ENCODE measurements at places on chromosomes 1 and 21.

DNA sequence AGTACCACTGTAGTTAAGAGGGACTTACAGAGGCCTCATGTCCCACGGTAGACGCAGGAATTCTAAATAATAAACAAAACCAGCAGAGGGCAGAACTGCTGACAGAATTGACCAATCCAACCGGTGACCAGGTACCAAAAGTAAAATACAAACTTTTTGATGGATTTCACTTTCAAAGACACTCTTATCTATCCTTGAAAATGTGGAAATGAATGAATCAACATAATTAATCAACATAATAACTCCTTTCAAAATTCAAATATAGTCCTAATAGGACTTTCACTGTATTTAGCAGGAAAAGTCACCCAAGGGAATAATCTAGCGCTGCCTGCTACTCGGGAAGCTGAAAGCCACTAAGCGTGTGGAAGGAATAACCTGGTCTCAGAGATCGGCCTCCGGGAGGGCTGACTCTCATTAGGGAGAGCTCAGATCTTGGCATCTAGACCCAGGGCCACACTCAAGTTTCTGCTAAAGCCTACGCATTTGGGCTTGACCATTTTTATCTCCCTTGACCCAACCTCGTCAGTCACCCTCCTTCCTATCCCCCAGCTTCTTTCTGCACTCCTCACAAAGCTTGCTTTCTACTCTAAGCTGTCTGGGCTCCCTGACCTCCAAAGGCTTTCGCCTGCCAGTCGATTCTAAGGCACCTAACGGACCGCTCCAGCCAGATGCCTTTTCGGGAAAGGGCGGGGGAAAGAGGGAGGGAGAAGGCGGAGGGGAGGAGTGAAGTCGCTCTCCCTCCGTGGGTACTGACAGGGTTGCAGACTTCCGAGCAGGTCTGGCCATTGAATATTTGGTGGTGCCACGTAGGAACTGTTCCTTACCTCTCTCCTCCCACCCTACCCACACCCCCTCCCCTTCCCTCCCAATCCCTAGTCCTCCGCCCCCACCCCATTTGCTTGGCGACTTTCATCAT lies 1.6 kb downstream of the COL11A1 start:
- peak; percentile 23 for DNase-seq

GRCh38 chr21:41168391-41169257 lies 664 bp downstream of the BACE2 start:
- no peak for DNase-seq

DNA sequence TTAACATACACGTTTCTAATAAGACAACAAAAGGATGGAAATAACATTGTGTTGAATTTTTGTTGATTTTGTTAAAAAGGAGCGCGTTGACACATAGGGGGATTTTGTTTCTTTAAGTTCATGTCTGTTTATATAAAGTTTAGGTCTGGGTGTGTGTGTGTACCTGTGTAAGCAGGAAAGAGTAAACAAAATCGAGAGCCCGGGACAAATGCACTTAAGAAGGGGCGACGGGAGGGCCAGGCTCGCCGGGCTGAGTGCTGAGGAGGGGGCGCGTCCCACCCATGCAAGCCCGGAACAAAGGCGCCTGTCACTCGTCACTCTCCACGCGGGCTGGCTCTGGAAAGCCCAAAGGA lies 28.8 kb upstream of the TRIM17 start:
- no peak for DNase-seq

- DNase-seq: no peak
Measured at GRCh38 chr1:25560001-25560400, 16.6 kb downstream of the LDLRAP1 start.

DNA sequence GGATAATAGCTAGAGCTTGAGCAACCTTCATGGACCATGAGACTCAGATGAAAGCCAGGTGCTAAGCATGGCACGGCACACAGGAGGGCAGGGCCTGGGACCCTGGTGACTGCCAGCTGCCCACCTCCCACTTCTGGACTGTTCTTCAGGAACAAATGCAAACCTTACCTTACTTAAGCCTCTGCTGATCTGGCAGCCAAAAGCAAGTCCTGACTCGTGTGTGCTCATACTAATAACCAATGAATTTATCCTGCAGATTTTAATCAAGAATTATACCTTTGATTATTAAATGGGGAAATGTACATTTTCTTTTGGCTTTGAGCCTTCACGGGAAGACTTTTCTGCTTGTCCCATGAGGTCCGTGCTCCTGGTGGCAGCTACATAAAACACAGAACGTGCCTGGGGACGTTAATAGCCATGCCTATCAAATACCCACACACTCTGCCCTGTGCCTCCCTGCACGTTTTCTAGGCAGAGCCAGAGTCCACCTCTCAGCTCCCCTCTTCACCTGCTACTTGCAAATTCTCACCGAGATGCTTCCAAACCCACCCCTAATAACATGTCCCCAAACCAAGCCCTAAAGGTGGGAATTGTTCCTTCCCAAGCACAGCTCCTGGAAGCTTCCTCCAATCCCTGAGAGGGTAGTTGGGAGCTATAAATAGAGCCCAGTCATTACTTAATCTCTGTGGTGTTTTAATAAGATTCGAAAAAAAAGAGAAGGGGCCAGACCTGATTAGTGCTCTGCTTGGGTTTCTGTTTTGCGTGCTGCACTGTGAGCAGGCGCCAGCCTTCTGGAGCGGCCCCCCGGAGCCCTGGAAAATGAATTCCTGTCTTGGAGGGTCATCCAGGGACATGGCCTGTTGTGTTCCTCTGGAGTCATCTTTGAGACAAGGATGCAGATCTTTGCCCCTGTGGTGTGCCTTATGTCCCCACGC lies 33.5 kb downstream of the SLC1A7 start:
- DNase-seq: no peak

DNA sequence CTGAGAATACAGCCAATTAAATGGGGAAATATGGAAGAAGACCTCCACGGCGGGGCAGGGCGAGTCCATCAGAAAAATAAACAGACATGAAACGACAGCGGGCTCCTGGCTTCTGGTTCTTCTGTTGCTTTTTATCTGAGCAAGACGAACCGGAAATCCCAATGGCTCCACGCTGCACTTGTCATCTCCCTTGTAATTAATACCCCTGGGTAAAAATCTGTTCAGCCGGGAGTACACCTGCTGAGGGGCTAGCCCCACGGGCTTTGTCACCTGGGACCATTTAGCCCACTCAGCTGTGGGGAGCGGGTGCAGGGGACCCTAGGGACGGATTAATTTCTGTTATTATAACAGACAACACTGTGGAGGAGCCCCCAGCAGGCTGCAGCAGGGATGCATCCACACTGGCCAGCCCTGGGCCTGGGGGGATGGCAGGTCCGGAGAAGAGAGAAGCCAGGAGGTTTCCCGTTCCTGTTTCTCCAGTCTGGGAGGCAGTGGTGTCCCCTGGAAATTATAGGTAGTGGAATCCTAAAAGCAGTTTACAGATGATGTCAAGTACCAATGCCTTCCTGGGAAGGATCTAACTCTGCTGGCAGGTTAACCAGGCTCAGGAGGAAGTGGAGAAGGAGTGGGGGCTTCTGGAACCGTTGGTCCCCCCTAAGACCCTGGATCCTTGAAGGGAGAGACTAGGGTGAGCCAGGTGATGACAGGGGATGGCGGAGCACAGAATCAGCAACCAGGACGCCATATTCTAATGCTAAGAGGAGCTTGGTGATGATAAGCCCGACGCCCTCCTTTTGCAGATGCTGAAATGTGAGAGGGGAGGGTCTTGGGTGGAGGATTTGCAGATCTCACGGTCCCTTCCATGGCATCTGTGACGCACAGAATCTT lies 566.1 kb downstream of the PTPRU start:
- no peak for DNase-seq

- DNase-seq: no peak
Measured at GRCh38 chr21:45481977-45482898, 60.0 kb downstream of the SLC19A1 start.

DNA sequence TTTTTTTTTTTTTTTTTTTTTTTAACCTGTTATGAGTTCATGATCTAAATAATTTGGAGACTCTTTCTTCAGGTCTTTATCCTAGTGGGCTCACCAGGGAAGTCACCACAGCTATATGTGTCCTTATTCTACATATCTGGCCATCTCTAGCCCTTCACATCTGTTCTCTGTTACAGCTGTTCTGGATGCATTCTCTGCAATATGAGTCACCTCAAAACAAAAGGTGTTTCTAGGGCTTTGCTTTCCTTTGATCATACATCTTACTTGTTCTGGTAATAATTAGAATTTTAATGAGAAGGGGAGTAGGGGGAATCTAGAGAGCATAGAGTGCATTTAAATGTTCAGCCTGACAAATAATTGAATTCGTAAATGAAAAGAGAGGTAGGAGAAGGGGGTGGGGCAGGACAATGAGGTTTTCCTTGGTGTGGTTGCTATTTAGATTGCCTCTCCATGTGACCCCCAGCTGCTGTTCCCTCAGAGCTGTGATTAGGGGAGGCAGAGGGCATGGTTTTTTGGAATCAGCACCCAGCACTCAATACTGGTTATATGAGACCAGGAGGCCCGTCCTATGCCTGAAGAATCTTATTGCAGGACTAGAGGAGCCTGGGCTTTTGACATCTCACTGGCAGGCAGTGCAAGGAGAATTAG lies 8.0 kb downstream of the SYT6 start:
- no peak for DNase-seq

- no peak for DNase-seq
Measured at GRCh38 chr21:32120230-32120629, 158.6 kb downstream of the MIS18A start.

DNA sequence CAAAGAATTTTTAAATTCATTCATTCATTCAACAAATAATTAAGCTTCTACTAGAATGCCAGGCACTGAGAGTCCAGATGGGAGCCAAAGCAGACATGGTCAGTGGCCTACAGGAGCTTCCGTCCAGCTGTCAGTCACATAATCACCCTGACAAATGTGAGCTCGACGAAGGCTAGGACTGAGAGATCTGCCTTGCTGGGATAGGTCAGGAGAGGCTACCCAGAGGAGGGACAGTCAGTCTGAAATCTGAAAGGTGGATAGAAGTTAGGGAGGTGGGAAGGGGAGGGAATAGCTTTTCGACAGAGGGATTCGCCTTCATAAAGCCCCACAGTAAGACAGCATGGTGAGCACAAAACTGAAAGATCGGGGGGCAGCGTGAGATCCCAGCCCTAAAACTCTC lies 8.3 kb downstream of the EPHX1 start:
- DNase-seq: no peak

GRCh38 chr1:21239221-21239620 lies 51.0 kb downstream of the ECE1 start:
- DNase-seq: no peak

DNA sequence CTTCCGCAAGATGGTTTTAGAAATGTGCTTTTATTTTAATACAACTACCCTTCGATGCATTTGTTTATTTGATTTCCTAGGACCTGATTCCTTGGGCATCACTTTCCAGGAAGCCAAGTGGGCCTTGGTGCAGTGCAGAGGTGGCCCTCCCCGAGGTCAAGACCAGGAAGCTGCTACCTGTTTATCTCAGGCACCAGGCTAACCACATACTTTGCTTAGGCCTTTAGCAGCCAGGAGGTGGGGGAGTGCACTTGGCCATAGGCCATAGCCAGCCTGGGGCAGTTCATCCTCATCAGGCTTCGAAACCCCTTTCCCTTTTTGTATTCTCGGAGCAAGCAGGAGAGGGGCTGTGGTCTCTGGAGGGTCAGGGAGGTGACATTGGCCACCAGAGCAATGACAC lies 45.4 kb downstream of the SMYD2 start:
- DNase-seq: no peak

DNA sequence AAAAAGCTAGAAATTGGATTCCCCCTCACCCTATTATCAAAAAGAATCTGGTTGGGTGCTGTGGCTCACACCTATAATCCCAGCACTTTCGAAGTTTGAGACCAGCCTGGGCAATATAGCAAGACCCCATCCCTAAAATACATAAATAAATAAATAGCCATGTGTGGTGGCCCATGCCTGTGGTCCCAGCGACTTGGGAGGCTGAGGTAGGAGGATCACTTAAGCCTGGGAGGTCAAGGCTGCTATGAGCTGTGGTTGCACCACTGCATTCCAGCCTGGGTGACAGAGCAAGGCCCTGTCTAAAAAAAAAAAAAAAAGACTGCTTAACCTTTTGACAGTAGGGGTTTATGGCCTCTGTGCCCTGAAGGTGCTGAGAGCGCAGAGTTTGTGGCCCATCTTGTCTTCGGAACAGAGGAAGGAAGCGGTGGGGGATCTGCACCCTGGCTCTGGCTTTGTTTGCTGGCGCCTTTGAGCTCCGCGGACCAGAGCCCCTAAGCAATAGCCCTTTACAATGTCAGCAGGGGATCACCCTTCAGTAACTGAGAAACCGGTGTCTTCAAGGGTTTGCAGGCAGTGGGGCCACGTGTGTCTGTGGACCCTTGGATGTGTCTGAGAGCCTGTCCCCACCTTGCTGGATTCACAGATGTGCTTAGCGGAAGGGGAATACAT lies 22.1 kb downstream of the SLC2A7 start:
- no peak for DNase-seq

DNA sequence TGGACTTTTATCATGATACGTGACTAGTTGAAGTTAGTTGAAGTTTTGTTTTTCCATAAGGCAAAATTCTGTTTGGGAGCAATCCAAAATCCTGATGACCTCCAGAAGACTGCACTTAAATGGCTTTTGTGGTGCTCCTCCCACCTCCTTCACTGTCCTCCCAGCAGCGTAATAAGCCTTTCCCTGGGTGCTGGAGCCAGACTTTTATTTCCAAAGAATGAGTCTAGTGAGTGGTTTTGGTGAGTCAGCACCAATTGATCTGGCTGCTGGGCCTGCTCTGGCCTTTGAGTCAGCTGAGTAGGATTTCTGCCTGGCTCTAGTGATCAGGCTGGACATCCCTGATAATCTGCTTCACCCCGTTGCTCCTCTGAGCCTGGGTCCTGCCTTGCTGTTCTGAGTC lies 21.7 kb upstream of the KCND3 start:
- DNase-seq: no peak

- no peak for DNase-seq
Measured at GRCh38 chr1:45617618-45618017, 6.2 kb downstream of the CCDC17 start.

- no peak for DNase-seq
Measured at GRCh38 chr1:21244986-21245687, 45.1 kb downstream of the ECE1 start.

GRCh38 chr1:21139601-21140000 lies 37.1 kb downstream of the EIF4G3 start:
- no peak for DNase-seq

DNA sequence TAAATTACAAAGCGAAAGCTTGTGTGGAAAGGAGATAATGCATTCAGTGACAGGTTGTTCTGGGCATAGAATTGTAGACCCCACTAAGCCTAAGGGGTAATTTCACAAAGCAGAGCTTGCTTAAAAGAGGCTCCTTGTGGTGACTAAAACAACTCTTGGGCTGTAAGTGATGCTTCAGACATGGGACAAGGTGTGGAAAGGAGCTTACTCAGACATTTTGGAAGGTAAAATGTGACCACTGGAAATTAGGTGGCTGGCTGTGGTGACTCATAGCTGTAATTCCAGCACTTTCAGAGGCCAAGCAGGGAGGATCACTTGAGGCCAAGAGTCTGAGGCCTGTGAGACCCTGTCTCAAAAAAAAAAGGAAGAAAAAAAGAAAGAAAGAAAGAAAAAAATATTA lies 51.1 kb upstream of the LRRC8C start:
- no peak for DNase-seq
